Foreskin fibroblast (primary cell): ENCODE measurements at places on chromosomes 1 and 21.
A peak's percentile ranks its signal among the peaks of the same experiment; 100 is the strongest.

DNA sequence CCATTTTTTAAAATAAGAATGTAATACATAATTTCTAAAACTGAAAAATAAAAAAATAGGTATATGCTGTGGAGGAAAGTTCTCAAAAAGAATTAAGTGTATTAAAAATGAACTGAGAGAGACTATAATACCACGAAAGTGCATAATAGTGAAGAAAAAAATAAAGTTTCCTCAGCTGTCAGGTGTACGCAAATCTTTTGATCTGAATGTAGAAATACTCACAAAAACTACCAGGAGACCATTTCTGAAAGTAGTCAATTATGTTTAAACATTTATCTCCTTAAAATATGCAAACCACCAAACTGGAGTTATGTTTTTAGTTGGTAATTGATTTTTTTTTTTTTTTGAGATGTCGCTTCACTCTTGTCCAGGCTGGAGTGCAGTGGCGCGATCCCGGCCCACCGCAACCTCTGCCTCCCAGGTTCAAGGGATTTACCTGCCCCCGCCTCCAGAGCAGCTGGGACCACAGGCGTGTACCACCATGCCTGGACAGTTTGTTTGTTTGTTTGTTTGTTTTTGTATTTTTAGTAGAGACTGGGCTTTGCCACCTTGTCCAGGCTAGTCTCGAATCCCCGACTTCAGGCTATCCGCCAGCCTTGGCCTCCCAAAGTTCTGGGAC, 1169.2 kb upstream of the B3GALT2 start:
- DNase-seq = no peak

GRCh38 chr1:201026234-201026633, 2.7 kb upstream of the KIF21B start:
- DNase-seq = no peak

GRCh38 chr1:33222381-33222780, 33.9 kb upstream of the ZNF362 start:
- no peak for DNase-seq

DNA sequence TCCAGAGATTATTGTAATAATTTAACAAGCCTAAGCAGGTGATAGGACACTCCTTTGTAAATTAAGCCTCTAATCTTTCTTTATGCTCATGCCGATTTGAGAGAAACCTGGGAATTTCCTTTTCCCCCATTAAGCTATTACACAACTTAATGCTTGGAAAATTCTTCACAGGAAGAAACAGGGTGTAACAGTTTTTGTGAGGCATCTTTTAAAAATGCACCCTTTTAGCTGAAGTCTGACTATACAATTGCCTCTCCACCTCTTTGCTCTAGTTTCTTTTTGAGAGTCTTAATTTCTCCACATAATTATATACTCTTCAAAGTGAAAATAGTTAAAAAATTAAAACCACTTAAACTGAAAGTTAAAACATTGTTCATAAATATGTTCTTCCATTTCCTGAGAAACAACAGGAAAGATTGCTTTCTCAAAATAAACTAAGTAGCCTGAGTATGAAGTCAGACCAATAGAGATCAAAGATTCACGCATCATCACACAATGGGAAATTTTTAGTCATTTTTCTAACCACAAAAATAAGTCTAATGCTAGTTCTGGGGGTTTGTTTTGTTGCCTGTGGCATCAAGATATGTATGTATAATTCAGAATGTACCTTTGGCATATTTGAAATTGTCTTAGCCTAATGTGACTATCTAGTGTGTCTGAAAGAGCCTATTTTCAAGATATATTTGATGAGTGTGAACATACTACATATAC, 34.7 kb downstream of the LRRC8D start:
- DNase-seq = peak; percentile 51

GRCh38 chr1:50077273-50077672, 31.4 kb upstream of the ELAVL4 start:
- no peak for DNase-seq

- DNase-seq = no peak
Measured at GRCh38 chr1:51653127-51653526, 36.2 kb downstream of the OSBPL9 start.

GRCh38 chr1:184504040-184504954, 117.5 kb downstream of the C1orf21 start:
- no peak for DNase-seq

DNA sequence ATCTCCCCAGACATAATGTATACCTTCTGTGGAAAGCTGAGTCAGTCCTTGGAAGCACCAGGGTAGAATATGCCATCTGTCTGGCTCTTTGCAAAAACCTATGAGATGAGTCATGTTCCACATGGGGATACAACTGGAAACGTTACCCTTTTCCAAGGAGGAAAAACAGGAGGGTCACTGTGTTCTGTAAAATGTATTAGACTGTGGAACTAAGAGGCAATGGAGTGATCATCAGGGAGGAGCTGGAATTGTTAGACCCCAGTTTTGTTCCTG, 16.1 kb upstream of the PSMD4 start:
- peak; percentile 91 for DNase-seq

DNA sequence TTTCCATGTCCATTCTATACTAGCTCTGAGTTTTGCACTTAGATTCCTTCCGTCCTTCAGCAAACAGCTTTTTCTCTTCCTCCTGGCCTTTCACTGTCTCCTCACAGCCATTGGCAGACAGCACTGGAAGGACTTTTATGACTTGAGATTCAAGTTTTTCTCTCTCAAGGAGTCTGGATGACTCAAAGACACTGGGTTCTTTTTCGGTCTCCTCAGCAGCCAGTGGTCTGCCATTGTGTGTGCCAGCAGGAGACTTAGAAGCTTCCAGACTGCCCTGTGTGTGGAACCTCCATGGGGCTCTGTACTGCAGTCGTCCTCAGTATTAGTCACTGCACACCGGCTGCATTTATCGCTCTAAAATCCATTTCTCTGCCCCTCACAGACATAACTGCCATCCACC, 30.5 kb downstream of the NTNG1 start:
- DNase-seq = no peak

DNA sequence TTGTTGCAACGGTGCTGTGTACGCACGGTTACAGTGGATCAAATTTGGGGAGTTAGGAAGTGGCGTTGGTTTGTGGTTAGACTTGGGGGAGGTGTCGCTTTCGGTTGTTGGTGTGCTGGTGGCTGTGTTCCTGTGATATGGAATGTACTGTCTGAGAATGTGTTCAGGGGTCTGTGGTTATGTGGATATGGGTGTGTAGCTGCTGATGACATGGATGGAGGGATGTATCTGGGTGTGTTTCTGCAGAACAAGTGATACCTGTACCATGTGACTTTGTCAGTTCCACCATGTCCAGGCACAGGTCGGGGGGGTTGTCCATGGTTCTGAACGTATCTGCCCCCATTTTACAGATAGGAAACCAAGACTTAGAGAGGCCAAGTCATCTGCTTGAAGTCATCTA, 22.7 kb downstream of the PAX7 start:
- no peak for DNase-seq
